ENCODE measurements at places on chromosomes 12 and 14.

GRCh38 chr12:87266305-87266704, 762.9 kb downstream of the C12orf50 start:
- DNase-seq, result no peak

- no peak for DNase-seq
Observed at GRCh38 chr12:54983536-54984101, 943 bp downstream of the TESPA1 start.

DNA sequence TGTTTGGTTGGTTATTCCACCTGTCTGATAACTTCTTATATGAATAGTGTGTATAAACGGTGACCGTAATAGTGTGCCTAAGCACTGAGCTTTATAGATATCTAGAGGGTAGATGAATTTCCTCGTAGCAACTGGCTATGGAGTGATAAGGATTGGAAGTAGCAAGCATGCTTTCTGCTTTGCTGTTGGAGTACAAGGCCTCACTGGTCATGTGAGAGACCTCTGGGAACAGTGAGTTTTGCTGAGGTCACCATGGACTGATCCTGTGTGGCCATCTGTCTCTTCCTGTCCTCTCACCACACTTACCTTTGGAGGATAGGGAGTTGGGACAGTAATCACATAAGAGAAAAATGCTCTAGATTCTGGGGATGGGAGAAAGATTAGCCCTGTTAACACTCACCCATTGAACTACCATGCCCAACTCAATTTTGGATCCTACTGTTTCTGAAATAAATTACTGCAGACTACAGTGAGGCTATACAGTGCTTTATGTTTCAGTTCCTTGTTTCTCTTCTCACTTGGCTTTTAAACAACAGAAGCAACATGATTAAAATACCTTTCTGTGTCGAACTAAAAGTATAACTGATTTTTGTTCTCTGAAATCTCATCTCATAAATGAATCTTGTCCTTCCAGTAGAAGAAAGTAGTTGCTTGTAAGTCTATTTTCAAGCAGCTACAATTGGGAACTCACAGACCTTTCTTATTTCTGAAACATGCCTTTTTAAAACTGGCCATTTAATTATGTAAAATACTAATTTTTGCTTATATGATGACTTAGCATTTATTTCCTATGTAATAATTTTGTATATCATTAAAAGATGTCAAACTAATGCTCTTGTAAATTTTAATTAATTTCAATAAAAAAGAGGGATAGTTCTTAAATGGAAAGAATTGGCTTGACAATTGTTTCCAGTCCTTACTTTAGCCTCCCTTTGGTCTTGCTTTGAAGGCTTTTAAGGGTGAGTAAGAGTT, 8.3 kb downstream of the TMX1 start:
- no peak for DNase-seq

- DNase-seq, result no peak
Observed at GRCh38 chr12:127143020-127143419, 1124.0 kb upstream of the TMEM132C start.

GRCh38 chr14:68772761-68773381, 20.0 kb downstream of the ZFP36L1 start:
- DNase-seq, result no peak

- no peak for DNase-seq
Observed at GRCh38 chr14:96380735-96381134, 11.2 kb upstream of the AK7 start.

- no peak for DNase-seq
Observed at GRCh38 chr12:88272456-88272855, 130.3 kb downstream of the TMTC3 start.

DNA sequence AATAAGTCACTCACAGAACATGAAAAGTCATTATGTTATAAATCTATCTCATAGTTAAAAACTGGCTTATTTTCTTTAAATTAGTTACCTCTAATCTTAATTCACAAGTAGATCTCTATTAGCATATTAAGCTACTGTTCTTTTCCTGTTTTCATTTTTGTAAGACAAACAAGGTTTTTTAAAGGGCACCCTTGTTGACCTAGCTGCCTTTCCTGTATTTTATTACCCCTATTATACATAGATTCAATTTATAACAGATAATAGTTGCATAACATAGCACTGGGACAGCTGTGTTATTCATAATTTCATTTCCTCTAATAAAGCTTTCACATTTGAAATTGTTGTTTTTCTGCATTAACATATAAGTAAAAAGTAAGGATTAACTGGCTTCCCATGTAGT, 1500.7 kb upstream of the FLRT2 start:
- no peak for DNase-seq

Data from stimulated activated CD4-positive, alpha-beta T cell treated with anti-CD3 and anti-CD28 coated beads, Interleukin-2, amount 100 ng/mL, for 48 hours (primary cell).